ENCODE measurements at places on chromosomes 6 and 20.
A peak's percentile ranks its signal among the peaks of the same experiment; 100 is the strongest.

DNA sequence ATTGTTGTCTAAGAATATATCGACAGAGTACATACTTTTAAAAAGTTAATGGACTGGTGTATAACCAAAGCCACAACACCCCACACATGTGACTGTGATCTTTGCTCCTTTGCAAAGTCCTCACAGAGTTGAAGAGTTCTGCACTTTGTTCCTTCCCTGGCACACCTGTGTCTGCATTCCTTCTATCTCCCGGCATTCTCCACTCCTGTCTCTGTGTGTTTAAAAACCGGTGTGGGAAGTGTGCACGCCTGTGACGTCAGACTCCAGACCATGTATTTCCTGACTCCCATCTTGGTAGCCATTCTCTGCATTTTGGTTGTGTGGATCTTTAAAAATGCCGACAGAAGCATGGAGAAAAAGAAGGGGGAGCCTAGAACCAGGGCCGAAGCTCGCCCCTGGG, at the start of gene IYD:
TSS of gene IYD (plus strand) at position 251 of the 400 bp plus-strand sequence. CDS start at position 271, 20 bp downstream.
- no peak for DNase-seq

DNA sequence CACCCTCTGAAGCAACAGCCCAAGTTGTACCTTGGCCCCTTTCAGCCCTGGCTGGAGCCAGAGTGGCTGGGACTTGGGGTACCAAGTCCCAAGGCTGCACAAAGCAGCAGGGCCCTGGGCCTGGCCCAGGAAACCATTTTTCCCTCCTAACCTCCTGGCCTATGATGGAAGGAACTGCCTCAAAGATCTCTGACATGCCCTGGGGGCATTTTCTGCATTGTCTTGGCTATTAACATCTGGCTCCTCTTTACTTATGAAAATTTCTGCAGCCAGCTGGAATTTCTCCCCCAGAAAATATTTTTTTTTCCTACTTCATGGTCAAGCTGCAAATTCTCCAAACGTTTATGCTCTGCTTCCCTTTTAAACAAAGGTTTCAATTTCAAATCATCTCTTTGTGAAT, 269.4 kb upstream of the CDYL start:
- no peak for DNase-seq

GRCh38 chr6:158812611-158813010, 6.6 kb downstream of the EZR start:
- no peak for DNase-seq

GRCh38 chr6:33313105-33313708, 671 bp downstream of the TAPBP start:
- no peak for DNase-seq

DNA sequence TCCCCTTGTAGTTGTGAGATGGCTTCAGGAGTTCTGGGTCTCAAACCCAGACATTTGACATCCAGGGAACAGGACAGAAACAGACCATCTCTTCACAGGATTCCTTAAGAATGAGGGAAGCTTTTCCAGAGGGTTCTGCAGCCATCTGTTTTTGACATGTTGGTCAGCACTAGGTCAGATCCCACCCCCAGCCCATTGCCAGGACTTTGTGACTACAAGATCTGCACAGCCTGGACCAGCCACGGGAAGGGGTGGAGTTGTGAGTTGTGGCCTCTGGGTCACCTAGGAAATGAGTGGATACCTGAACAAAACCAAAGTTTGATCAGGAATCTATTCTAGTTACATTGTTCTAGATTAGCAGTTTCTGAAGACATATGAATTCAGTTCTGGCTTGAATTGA, 39.2 kb upstream of the SSTR4 start:
- DNase-seq, result no peak

DNA sequence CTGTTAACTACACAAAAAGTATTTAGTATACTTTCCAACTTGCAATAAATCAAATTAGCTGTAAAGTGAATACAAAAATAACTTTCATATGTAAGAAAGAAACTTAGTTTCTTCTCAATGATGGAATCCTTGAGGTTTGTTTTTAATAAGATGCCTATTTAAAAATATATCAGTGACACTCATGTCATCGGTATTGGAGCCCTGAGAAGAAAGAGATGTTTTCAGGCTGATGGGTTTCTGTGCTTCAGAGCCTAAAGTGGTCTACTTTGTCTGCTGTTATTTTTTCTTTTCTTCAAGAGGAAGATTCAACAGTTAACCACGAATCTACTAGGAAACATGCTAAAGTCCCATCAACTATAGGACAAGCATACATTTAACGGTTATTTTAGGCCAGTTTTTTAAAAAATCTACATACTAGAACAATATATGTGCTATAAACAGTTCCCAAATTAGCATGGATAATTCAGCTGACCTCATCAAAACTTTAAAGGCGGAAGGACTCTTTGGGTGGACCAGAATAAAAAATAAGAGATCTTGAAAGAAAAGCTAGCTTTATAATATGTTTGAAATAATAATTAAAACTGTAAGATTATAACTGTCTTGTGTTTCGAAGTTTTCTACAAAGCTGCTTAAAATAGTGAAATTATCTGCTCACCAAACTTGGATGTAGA, 147.0 kb upstream of the SAMD5 start:
- no peak for DNase-seq

DNA sequence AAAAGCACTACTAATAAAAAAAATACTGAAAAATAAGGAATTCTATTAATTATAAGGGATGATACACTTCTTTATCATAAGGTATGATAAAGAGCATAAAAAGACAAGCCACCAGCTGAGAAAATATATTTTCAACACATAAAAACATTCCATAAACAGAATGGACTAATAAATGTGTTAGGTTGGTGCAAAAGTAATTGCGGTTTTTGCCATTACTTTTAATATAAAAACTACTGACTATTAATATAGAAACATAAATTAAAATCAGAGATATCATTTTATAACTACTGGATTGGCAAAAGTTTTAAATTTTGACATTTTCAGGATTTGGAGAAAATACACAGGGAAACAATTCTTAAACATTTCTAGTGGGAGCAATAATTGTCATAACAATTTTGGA, 37.1 kb upstream of the FKBP1C start:
- no peak for DNase-seq

GRCh38 chr20:63572788-63573646, 1.0 kb downstream of the HELZ2 start:
- no peak for DNase-seq

DNA sequence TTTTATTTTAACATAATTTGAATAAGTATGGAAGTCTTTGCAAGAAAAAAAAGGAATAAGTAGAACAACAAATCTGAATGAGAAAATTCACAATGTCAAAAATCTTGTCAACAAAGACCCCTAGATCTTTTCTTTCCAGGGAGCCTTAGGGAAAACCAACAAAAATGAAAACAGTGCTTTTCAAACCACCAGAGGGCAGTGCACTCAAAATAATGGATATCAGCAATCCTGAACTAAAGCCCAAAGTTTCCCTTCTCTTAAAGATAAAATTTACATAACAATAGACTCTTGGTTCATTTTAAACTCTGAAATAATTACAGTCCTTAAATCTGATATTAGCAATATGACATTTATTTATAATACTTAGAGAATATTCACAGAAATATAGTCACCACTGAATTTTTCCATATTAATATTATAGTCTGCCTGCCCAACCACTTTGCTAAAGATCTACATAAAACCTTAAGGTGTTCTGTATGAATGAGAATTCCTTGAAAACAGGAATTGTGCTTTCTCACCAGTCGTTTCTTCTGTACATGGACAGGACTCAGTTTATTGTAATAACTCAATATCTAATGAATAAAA, 105.3 kb upstream of the BMP5 start:
- no peak for DNase-seq

DNA sequence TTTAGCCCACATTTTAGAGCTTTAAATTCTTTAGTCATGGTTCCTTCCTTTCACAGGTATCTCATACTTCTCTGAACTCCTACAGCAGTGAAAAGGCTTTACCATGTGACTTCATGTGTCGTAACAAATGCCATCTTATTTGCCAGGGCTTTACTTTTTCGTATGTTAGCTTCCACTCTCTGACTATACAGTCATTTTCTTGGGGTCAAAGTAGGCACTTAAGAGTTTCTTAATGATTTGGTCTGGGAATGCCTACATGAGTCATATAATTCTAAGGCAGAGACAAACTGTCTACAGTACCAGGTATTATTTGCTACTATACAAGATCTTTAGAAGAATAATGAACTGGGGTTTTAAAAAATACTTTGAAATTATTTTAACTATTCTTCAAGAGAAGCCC, 15.0 kb downstream of the RAB23 start:
- DNase-seq, result no peak

DNA sequence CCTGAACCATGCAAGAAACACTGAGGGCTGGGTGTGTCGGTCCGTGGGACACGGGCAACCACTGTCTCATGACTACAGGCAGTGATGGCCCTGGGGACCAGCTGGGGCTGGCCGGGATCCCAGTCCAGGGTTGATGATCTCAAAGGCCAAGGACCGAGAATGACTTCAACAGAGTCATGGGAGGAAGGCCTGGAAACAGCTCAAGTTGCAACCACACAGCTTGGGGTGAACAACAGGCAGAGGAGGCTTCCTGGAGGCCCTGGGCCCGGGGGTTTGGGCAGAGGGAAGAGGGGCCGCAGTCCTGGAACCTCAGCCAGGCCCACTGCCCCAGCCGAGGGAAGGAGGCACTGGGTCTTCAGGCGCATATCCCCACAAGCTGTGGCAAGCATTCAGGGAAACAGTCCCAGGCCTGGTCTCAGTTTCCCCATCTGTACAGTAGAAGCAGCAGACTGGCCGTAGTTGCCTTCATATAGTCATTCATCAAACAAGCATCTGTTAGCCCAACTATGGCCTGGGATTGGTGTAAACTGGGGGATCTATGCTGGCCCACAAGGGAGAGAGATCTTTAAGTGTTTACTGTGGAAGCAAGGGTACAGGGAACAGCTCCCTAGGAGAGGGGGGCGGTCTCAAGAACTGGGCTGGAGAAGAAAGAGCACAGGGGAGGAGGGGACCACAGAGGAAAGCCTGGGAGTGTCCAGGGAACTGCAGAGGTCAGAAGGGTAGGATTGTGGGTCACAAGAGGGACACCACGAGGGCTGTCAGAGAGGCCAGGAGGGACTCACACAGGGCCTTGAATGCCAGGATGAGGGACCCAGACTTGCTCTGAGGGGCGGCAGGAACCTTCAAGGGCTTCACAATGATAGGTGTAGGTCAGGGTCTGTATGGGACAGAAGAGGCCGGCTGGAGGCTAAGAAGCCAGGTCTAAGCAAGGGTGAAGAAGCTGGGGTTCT, 2.1 kb downstream of the MYL9 start:
- DNase-seq, result no peak

- no peak for DNase-seq
These were observed 471.2 kb downstream of the PRKN start for GRCh38 chr6:162256361-162256760.

- peak; percentile 52 for DNase-seq
These were observed 64.5 kb downstream of the AKAP7 start for GRCh38 chr6:131199568-131200272.

DNA sequence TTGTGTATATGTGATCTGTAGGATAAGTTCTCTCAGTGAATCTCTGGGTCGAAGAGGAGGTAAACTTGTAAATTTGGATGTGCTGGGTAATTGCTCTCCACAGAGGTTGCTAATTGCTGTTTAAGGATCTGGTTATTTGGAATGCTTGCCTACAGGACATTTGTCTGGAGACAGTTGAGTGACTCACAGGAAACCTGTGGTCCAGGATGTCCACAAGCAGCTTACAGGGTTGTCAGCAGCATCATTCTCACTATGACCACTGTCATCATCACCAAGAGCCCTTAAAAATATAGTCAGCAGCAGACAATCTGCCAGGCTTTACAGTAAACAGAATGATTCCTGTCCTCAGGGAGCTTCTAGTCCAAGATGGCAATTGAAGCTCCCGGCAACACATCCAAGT, 31.2 kb upstream of the KCNK5 start:
- no peak for DNase-seq

DNA sequence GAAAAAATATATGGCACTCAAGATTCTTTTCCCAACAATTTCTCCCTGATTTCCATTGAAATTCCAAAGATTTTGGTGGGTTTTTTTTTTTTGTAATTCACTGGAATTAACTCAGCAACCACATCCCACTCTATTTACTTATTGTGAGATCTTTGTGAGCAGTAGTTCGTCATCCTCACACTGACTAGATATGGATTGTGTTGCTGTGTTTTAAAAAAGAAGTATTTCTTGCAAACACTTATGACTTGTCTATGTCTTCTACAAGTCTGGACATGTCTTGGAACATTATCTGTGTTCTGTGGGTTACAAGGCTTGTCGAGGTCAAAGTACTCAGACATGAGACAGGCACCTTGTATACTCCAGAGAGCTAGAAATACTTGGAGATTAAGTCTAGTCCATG, 7.3 kb upstream of the TENT5A start:
- no peak for DNase-seq

GRCh38 chr6:164832410-164832809, 477.0 kb downstream of the C6orf118 start:
- DNase-seq, result no peak

DNA sequence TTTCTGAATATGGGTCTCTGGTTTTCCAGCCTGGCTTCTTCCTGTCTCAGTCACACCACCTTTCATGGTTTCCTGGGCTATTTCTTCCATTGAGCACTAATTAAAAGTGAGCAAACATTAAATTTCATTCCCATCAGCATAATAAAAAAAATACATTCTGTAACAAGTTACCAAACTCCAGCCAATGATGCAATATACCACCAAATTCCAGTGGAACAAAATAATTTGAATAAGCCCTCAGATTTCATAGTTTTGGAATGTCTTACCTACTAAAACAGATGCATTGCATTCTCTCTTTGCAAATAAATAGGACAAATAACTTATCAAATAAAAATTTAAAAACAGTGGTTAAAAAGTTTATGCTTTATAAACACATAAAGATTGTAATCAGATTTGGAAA, 97.8 kb upstream of the PRDM1 start:
- DNase-seq, result no peak

- DNase-seq, result no peak
These were observed 22.0 kb downstream of the AHCY start for GRCh38 chr20:34281177-34281576.

DNA sequence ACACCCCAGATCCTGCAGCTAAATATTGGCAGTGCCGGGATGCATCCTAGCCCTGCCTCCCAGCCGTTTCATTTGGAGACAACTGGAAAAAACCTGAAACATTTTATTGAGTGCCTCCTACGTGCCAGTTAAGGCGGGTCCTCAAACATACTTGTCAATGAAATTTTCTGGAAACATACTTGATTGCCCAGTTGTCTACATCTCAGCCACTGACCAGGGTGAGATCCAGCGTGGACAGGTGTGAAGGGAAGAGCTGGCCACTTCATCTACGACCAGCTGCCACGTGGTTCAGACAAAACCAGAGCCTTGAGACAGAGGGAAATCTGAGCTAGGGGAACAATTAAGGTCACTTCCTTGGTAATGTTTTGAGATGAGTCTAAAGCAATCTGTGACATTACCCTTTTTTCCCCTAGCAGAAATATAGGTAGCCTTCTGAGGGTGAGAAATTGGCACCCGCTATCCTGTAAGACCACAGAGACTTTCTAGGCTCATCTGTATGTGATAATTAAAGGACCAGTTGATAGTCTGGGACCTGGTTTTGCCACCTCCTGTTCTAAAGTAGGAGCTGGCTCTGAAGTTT, 116.3 kb upstream of the MTHFD1L start:
- DNase-seq, result no peak

Measured in stimulated activated CD4-positive, alpha-beta T cell treated with anti-CD3 and anti-CD28 coated beads, Interleukin-15, amount 100 ng/mL, for 48 hours (primary cell).